Neural progenitor cell (in vitro differentiated cells): ENCODE measurements at places on chromosomes 6 and 20.

- DNase-seq: no peak
These were observed 39.9 kb downstream of the MAPK14 start for GRCh38 chr6:36067374-36068011.

DNA sequence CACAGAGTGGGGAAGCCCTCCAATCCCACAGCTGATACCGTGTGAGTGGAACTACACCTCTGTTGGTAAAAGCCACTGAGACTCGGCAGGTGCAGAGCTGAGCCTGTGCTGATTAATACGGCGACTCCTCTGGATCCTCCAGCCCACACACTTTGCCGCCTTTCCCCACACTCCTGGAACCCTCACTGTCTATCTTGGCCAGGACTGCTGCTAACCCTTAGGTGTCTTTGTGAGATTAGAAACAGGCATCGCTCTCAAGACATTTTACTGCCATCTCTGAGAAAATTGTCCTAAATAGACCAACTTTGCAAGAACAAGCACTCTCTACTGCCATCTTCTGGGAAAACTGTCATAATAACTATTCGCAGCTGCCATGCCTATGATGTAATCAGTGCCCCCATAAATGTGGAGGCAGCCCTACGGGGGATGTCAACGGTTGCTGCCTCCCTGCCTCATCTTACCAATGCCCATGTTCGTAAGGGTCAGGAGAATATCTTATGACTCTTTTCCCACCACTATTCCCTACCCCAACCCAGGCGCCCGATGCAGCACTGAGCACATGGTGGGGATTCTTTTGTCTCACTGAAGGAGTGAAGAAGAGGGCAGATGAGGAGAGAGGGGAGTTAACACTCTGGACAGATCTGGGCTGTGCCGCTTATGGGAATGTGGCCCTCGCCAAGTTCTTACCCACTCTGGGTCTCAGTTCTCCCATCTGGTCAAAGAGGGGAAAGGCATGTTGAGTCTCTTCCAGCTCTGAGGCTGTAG lies 26.1 kb upstream of the KCNB1 start:
- peak; percentile 76 for DNase-seq

- no peak for DNase-seq
These were observed 46.0 kb downstream of the STX7 start for GRCh38 chr6:132466952-132467351.

GRCh38 chr20:63452821-63453523 lies 19.5 kb downstream of the KCNQ2 start:
- no peak for DNase-seq

DNA sequence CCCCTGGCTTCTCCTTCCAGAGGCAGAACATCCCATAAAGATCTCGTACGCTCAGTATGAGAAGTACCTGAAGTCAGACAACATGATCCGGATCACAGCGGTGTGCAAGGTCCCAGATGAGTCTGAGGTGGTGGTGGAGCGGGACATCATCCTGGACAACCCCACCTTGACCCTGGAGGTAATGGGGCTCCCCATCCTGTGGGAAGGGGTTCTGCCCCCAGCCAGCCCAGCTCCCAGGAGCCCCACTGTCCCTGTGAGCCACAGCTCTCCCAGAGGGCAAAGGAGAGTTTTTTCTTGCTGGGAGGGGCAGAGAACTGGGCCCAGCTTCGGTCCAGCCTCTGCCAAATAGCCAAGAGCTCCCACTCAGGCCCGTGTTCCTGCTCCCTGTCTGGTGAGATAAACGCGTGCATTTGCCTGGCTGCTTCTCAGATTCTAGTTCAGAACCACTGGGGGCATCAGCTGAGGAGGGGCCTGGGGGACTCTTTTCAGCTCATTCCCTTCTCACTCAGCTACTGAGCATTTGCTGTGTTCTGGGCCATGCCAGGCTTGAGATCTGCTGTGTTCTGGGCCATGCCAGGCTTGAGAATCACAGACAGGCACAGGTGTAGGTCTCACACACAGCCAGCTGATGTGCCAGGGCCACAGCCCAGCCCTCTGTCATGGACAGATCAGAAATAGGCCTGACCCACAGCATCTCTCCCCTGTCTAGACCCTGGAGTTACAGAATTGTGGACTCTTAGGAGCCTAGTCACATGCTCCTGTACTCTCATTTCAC lies 39.5 kb downstream of the TGM3 start:
- no peak for DNase-seq

- DNase-seq: peak; percentile 42
These were observed 36.3 kb upstream of the ZFAND3 start for GRCh38 chr6:37783025-37783855.

DNA sequence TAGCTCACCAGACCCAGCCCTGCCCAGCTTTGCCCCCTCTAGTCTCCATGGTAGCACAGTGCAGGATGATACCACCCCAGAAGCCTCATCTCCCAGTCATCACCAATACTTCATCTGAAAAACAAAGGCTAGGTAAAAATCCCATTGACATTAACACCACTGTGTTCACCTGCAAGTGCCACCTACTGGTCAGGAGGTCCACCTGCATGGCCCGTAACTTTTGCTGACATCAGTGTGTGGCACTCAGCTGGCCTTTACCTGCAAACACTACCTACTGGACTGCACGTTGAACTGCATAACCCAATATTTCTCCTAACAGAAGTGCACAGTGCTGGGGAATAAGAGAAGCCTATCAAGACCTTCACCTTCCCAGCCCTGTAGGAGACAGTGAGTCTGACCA lies 234.7 kb upstream of the ADGRB3 start:
- no peak for DNase-seq

DNA sequence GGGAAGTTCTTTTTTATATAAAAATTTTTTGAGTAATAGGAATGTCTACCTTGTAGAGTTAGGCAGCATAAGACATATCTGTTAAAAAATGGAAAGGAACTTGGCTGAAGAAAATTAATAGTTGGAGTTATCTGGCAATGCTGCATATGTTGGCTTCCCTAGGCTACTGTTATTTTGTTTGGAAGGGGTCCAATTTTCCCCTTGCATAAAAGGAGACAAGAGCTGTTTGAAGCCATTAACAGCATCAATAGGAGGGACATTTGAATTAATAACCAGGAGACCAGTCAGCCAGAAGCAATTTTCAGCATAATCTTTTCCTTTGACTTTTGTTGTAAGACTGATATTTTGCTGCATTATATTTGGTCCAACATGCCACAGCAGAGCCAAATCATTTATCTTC lies 80.9 kb upstream of the TAB2 start:
- no peak for DNase-seq

GRCh38 chr6:158042245-158042798 lies 60.7 kb downstream of the SYNJ2 start:
- DNase-seq: no peak

DNA sequence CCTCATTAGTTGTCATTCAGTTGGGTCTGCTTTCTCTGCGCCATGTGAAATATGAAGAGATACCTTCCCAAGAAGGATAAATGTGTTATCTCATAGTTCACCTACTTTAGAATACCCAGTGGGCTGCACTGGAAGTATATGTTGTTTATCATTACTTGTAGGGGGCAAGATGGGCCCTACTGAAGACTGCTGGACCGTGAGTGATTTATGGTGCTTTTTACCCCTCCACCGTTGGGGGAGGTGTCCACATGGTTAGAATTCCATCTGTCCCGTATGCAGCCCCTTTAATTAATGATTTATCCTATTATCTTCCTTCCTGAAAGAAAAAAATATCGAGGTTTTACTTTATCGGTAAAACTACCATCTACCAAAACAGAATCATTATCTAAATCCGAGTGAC lies 97.0 kb downstream of the TSHZ2 start:
- DNase-seq: no peak

DNA sequence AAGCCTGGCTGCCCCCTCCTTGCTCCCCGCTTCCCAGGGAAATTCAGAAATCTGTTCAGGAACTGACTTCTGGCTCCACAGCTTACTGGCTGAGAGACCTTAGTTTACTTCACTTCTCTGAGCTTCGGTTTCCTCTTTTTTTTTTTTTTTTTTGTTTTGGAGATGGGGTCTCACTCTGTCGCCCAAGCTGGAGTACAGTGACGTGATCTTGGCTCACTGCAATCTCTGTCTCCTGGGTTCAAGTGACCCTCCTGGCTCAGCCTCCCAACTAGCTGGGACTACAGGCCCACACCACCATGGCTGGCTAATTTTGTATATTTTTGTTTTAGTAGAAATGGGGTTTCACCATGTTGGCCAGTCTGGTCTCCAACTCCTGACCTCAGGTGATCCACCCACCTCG lies 14.9 kb downstream of the PTK7 start:
- no peak for DNase-seq

DNA sequence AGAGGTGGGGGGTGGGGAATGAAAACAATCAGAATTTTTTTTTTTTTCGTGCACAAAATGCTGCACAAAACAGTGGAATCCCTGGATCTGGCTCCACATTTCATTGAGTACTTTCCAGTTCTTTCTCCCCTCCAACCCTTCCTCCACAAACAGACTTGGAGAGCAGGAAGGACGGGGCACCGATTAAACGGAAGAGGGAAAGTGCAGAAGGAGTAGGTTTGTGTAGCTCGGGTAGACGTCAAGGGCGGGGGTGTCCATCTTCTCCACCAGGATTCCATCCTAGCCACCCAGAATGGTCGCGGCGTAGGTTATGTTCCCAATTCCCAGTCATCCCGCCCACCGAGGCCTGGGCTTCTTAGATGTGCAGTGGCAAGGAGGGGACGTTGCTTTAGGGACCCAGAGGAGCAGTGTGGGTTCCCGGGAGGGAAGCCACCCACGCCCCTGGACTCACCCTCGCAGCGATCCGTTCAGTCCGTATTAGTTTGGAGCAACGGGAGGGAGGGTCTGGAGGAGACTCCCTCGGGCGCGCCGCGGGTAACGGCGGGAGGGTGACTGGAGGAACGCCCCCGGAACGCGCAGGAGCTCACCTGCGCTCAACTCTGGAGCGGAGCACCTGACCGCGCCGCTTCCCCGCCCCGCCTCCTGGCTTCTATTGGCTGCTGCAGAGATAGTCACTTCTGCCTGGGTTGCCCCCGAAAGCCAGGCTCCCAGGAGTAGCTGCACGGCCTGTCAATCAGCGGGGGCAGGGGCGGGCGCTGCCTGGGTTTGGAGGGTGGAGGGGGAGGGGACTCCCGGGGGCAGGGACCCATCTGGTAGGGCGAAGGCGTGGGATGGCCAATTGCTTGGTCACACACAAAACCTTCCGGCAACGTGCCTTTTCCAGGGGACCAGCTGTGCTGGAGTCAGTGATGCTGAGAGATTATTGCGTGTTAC lies at the start of gene ENPP5:
Gene ENPP5, minus strand, starts transcription at position 624 of the 933 bp plus-strand sequence. CDS start 2,718 bp downstream, outside the sequence.
- peak; percentile 93 for DNase-seq

DNA sequence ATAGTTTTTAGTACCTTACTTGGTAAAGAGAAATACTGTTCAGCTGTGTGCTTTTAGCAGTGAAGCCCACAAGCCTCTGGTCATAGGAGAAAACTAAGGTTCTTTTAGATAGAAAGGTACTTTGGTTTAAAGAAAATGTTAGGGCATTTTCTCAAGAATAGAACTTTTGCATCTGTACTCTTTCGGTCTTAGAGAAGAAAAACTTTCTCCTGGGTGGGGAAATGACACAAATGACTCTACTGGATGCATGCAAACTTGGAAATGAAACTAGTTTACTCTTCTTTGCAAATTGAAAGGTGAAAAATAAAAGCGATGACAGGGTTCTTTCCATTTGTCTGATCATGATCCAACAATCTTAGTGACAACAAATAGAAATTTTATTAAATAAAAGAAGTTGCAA lies 2.1 kb upstream of the TMEM217 start:
- no peak for DNase-seq

DNA sequence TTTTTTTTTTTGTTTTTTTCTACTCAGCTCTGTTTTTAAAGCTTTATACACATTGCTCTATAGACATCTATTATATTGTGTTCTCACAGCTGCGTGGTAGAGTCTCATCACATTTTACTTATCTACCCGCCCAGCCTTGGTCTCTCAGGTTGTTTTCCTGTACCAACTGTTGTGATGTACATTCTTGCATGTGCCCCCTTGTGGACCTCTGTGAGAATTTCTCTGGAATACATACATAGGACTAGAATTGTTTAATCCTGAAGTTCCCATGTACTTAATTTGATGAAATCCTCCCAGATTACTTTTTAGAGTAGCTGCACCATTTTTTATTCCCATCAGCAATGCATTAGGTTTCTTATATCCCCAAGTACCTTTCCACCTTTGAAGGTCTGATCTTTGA lies 40.4 kb upstream of the TINAG start:
- DNase-seq: peak; percentile 73

DNA sequence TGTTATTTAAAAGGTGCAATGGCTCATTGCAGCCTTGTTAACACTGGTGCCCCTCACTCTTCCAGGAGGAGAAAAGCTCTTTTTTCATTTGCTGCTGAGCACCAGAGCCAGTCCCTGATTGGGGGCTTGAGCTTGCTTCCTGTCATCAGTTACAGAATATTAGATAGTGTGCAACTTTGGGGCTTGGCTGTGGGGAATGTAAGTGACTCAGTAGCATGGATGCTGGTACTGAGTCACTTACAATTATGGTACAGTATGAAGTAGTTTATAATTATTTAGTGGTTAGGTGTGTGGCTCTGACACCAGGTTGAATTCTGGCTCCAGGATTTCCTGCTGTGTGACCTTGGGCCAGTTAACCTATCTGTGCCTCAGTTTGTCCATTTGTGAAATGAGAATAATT lies 37.6 kb downstream of the ANKS1A start:
- DNase-seq: no peak

GRCh38 chr6:62914530-62914929 lies 296.7 kb upstream of the FKBP1C start:
- DNase-seq: no peak

GRCh38 chr6:56756791-56757587 lies 114.3 kb upstream of the DST start:
- no peak for DNase-seq

GRCh38 chr20:63152322-63153253 lies 63.3 kb downstream of the YTHDF1 start:
- no peak for DNase-seq

DNA sequence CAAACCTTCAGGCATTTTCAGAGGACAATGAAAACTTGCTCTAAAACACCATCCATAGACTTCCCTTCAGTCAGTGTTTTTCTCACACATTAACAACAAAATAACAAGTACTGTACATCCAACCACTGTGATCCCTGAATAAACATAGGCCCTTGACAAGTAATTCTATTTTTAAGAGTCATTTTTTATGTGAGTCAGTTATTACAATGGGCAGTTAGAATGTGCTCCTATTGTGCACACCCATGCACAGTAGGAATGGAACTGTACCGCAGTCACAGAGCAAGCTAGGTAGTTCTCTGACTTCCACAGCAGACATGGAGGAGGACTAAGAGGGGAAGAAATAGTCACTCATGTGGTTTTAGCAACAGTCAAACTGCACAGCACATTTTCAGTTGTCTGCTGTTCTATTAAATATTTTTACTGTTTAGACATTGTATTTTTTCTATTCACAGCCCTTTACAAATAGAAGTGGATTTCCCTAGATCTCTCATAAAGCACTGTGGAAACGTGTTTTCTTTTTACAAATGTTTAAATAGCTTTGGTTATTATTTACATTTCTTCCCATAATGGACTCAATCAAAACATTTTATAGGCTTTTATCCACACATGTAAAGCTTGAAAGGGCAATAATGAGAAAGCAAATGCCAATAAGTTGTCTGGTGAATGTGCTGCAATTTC lies 100.4 kb downstream of the JAG1 start:
- DNase-seq: no peak

GRCh38 chr6:156420172-156420993 lies 356.8 kb upstream of the ARID1B start:
- DNase-seq: no peak
